Naive thymus-derived CD4-positive, alpha-beta T cell (primary cell): ENCODE measurements at places on chromosomes 16 and 17.

- DNase-seq, result no peak
Measured at GRCh38 chr16:16008666-16009065, 59.2 kb downstream of the ABCC1 start.

GRCh38 chr16:86285938-86286921 is 224.1 kb upstream of the FOXF1 start:
- no peak for DNase-seq

DNA sequence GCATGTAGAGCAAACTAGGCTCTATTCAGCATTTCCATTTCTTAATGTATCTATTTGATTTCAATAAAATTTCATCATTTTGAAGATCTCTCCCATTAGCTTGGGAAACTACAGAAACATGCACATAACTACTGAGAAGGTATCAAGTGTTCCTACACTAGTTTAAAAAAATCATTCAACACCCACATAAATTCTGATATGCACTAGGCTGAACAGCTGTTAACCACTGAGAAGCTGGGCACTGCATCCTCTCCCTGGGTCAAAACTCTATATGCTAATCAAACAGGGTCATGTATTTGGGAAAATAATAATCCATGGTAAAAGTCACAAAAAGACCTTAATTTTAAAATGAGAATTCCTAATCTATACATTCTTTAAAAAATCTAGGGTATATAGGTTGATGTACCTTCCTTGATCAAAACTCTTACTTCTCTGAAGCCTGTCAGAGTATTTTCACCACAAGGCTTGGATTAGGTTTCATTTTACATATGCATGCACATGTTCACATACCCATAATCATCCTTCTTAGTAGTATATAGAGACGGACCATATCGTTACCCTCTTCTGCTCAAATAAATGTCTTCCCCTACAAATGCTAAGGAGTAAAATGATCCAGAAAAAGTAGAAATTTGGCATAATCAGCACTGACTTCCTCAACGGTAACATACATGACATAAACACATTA is 57.2 kb downstream of the KANSL1 start:
- DNase-seq, result no peak

- DNase-seq, result no peak
Measured at GRCh38 chr17:80472996-80473395, 3.4 kb downstream of the NPTX1 start.

DNA sequence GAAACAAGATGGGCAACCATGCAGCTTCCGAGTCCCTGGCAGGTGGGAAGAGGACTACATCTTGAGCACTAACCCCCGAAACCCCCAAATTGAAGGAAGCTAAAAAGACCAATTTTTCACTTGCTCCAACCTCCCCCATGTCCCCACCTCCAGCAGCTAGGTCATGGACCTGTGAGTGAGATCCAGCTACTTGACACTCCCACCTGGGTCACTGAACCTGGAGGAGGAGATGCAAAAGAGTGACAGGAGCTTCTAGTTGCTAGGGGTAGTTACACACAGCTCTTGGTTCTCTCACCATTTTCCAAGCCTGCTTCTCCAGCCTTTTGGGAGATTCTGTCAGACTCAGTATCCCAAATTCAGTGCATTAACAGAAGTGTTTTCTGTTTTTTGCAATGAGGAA is 11.2 kb downstream of the PDZD9 start:
- DNase-seq, result no peak
